ENCODE measurements at places on chromosomes 2 and 18.
A peak's percentile ranks its signal among the peaks of the same experiment; 100 is the strongest.

DNA sequence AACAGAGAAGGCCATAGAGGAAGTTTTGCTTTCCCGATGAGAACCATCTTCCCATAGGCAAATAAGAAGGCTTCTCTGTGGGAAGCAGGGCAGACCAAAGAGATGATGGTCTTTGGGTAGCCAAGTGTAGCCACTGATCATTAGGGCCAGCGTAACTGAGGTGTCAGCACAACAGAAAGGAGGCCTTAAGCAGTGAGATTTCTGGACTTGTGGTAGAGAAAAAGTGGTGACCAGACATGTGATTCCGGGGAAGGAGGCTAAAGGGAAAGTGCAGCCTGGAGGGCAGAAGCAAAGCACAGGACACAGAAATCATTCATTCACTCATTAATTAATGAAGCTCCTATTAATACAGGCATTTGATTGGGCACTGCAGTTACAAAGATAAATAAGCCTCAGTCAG is 15.4 kb downstream of the EVA1A start:
- DNase-seq, result no peak

GRCh38 chr2:85323351-85323987 is 4.3 kb downstream of the TGOLN2 start:
- DNase-seq, result no peak

- DNase-seq, result no peak
Observed at GRCh38 chr2:133167990-133168389, 400.3 kb downstream of the NCKAP5 start.

GRCh38 chr18:1020731-1021344 is 116.2 kb downstream of the ADCYAP1 start:
- no peak for DNase-seq

DNA sequence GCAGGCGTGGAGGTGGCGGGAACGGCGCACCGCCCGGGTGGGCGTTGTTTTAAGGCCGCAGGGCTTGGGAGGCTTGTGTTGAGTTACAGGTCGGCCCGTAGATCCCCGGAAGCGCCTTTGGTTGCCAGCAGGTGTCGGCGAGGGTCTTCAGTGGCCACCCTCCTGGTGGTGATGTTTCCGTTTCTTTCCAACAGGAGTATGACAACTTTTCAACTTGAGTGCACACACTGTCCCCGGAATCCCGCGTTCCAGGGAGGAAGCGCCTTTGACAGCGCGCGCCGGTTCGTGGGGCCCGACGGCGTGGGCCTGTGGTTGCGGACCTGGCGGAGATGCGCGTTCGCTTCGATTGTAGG is 1.0 kb upstream of the HDAC4 start:
- DNase-seq, result peak; percentile 51

GRCh38 chr2:151297882-151298281 is 8.4 kb upstream of the NMI start:
- peak; percentile 64 for DNase-seq

Measured in inflammatory macrophage treated with lipopolysaccharide for 1 hour (primary cell).